Kidney epithelial cell (primary cell): ENCODE measurements at places on chromosomes 16 and 17.

- no peak for DNase-seq
These were observed 23.9 kb downstream of the PHB1 start for GRCh38 chr17:49390548-49391324.

- no peak for DNase-seq
These were observed 73.2 kb downstream of the KANSL1 start for GRCh38 chr17:46120078-46120477.

DNA sequence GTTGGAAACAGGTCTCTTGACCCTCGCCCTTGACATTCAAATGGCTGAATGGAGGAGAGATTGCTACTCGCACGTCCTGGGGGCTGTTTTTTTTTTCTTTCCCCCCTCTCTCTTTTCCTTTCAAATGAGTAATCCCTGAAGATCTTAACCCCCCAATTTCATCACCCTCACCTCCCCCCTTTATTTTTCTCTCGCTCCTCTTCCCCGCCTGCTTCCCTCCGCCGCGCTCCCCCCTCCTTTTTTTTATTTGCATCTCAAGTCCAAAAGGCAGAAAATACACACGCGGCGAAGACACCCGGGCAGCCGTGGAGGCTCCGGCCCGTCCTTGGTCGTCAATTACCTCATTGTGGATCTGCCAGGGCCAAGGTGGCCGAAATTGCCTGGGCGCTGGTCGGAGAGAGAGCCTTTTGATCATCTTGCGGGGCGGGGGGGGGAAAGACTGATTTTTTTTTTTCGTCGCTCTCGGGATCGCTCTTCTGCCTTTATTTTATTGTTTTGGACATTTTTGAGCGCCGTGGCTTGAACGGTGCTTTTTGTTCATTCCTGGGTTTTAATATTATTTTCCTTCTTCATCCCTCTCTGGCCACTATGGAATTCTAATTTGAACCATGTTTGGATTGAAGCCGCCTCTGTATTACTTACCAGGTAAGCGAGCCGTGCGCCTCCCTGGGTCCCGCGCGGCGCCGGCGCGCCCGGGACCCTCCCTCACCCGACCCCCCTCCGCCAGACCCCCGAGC lies 57.2 kb upstream of the GSE1 start:
- DNase-seq = no peak

DNA sequence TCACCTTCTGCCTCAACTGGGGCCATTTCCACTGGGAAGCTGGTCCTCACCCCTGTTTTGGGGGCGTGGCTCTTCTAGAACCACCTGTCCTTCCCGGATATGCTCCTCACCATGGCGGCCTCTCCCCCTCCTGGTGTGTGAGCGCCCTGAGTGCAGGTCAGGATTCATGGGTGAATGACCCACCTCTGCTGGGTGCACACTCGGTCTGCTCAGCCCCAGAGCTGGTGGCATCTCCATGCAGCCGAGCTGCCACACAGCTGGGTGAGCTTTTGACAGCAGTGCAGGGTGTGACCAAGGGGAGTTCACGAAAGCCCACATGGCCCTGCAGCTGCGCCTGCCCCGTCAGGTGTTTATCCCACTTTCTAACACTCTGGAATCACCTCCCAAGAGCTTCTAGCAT lies 27.3 kb downstream of the GRIN2C start:
- no peak for DNase-seq

- peak; percentile 56 for DNase-seq
These were observed 38.0 kb downstream of the HEATR3 start for GRCh38 chr16:50103764-50104163.
